ENCODE measurements at places on chromosomes 5 and 9.

DNA sequence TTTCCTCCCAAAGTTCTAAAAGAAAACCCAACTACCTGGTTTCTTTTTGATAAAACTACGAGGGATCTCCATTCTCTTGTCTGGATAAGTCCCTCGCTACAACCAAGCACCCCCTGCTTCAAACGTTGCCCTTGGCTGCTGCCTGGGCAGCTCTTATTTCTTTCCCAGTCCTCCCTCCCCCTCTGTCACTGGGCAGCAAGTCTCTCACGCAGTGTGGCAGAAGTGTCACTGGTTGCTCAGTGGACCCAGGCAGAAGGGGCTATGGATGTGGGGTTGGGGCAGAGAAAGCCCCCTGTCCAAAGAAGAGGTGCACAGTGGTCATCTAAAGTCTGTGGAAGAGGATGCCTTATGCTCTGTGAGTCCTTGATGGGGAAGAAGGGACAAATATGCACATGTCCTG is 7.2 kb upstream of the SMIM32 start:
- no peak for DNase-seq

- no peak for DNase-seq
Measured at GRCh38 chr9:26260238-26260637, 582.0 kb upstream of the TUSC1 start.

- no peak for DNase-seq
Measured at GRCh38 chr5:177473443-177474001, at the start of gene DBN1. Gene DBN1 (minus strand): TSS chr5:177473634. CDS start chr5:177473521, 113 bp downstream.

- DNase-seq = no peak
Measured at GRCh38 chr5:143759396-143760130, 52.4 kb upstream of the HMHB1 start.

DNA sequence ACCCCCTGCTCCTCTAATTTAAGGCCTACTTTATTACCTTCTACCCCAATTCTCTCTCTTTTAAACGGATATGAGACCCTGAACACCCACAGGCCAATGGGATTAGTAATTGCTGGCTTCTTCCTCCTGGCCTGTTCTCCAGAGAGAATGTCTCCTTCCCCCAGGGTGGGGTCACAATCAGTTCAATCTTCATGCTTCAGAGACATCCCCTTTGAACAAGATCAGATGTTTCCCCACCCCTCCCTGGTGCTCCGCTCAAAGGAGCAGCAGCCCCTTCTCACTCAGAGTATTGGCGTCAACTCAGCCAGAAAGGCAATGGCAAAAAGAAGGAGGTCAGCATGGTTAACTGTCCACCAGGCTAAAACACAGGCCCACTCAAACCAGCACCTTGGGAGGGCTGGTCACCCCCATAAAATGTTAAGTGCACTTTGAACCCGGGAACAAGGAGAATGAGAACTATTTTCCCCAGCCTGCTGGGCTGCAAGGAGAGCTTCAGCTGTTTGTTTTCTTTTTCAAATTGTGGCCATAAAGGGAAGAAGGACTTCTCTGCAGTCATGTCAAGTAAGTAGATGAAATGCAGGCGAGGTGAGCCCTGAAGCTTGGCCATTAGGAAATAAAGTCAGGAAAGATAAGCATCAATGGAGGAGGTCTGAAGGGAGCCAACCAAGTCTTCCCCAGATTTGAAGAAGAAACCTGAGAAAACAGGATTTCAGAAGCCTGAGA is 20.1 kb downstream of the LHFPL2 start:
- no peak for DNase-seq

DNA sequence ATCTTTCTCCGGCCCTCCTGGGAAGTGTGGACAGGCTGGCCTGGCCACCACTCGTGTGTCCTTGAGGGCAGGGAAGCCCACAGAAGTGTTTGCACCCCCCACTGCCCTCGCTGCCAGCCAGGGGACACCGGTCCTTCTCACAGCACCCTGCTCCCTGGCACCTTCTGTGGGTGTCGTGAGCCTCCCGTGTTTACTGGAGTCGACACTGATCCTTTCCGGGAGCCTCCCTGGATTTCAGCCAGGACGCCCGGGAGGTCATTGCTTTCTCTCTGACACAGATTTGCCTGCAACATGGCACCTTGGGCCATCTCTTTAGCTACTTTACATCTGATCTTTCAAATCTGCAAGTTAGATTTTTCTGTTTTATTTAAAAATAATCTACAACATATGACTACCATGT is 120.4 kb upstream of the CACNA1B start:
- DNase-seq = no peak

DNA sequence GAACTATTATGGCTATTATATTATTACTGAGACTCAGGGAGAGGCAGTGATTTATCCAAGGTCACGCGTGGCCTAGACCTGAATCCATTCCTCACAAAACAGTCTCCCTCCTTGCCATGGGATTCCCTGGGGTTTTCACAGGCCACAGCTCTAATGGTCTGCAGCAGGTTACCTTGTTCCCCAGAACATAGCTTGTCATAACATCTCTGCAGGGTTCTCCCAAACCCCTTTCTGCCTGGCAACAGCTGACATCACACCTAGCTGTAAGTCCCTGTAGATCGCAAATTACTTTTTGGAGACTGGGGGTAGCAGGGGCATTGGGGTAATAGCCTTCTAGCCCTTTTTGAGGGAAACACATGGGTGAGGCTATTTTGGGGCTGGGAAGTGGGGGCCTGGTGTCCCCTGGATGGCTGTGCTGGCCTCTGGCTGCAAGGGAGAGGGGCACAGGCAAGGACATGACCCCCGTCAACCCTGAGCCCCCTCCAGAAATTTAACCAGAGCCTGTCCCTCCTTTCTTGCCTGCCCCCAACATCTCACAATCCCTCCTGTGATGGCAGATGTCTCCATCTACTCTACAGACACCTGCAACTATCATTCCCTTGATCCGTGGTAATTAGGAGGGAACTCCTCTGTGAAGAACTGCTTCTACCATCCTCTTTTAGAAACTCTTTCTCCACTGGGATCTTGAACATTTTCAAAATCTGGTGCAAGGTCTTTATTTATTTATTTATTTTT is 1.3 kb downstream of the CD74 start:
- no peak for DNase-seq

GRCh38 chr5:112203229-112203628 is 215.8 kb downstream of the EPB41L4A start:
- no peak for DNase-seq

DNA sequence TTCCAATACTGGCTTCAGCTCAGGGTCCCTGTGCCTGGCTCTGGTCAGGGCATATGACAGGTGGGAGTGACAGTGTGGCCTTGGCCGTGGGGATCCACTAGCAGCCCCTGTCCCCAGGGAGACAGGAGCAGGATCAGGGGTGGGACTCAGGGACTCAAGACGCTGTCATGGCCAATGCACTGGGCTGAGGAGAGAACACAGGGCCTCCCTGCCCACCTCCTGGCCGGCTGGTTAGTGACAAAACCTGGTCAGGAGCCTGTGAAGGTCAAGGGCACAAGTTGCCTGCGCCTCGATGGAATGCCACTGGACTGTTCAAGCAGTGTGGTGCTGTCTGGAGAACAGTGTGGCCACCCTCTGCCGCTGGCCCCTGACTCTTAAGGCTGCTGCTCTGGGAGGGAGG is 86.8 kb downstream of the OLFM1 start:
- DNase-seq = no peak

DNA sequence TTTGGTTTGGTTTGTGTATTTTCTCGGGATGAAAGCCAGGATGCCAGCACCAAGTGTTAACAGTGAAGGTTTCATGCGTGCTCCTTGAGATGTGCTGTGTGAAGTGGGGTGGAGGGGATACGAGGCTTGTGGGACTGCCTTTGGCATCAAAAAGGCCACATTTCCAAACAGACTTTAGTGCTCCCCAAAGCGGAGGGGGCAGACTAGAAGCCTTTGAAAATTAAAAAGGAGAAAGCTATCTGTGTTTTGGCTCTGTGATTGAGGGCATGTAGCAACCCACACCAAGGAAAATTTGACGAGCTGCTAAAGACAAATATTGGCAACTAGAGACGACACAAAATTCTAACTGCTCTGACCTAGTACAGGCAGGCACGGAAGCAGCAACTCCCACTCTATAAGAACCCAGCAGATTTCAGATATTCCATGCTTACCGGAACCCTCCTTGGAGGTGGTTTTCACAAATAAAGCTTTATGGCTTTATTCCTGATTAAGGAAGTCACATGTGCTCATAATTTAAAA is 154.5 kb downstream of the ARSB start:
- DNase-seq = no peak

DNA sequence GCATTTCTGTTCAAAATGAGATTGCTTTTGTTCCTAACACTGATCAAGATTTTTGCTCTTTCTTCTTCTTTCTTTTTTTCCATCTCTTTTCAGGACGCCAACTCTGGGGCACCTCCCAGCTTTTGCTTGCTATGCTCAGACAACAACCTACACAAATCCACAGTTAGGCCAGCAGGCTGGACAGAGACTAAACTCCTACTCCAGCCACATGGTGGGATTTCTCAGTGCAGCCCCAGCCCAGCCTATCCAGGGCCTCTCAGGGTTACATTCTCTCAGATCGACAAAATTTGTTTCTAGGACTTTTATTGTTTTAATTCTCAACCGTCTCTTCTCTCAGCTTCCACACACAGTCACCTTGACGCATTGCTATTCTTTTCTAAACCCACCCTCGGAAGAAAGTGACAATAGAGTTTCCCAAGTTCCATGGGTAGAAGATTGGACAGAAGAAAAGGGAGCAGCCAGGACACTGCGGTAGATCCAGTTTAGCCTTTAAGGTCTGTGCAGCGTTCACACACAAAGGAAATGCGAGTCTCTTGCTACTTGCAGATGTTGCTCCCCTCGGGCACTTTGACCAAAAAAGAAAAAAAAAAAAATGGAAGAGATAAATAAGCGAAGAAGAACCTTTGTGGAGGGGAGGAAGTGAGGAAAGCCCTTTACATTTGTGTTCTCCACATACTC is 588.6 kb upstream of the GRAMD2B start:
- DNase-seq = peak; percentile 16

DNA sequence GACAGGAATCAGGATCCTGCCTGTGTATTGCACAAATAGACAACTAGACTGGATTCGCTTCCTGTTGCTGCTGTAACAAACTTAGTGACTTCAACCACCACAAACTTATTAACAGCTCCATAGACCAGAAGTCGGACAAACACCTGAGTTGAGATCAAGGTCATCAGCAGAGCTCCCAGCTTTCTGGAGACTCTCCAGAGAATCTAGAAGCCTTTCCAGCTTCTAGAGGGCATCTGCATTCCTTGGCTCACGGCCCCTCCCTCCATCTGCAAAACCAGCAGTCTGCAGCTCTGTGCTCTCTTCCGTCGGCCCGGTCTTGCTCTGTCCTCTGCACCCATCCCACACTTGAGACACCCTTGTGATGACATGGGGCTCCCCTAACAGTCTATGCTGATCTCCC is 99.1 kb downstream of the KCNT1 start:
- DNase-seq = no peak

DNA sequence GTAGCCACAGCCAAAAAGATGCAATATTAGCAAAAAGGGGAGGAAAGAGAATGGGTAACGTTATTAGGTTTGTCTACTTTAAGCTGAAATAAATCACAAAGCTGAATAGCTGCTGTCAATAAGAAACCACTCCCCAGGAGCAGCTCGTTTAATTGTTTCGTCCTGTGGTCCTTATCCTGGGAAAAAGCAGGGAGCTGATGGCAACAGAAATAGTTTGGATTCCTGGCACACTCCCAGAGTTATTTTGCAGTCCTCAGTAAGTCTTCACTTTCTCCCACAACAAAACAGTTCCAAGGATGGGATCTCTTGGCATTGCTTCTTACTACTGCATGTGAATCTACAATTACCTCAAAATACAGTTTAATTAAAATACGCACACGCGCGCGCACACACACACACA is 28.8 kb downstream of the FRMD3 start:
- no peak for DNase-seq

- DNase-seq = no peak
Measured at GRCh38 chr9:81410201-81410600, 279.1 kb downstream of the TLE1 start.

- no peak for DNase-seq
Measured at GRCh38 chr9:70003901-70004714, 39.5 kb upstream of the MAMDC2 start.

- DNase-seq = no peak
Measured at GRCh38 chr5:178418471-178419010, 171.7 kb downstream of the COL23A1 start.

DNA sequence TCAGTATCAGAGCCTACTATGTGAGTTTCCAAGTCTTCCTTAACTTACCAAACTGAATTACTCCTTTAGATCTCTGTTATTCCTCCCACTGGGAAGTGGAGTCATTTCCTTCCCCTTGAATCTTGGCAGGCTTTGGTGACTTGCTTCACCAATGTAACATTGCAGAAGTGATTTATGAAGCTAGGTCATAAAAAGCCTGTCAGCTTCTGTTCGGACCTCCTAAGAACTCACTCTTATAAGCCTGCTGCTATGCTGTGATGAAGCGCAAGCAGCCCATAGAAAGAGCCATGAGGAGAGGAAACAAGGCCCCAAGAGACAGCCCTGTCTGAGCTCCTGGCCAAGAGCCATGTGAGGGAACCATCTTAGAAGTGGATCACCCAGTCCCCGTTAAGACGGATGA is 14.2 kb upstream of the FOXB2 start:
- no peak for DNase-seq

GRCh38 chr5:125584140-125584520 is 837.7 kb upstream of the ZNF608 start:
- no peak for DNase-seq

DNA sequence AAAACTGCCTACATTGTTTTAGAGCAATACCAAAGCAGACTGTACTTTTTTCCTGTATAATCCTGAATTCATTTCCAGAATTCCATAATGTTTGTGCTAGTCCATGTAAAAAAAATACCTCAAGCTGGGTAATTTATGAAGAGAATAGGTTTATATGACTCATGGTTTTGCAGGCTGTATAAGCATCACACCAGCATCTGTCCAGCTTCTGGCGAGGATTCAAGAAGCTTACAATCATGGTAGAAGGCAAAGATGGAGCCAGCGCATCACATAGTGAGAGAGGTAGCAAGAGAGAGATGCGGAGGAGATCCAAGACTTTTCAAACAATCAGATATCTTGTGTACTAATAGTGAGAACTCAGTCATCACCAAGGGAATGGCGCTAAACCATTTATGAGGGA is 280.3 kb upstream of the CDH9 start:
- no peak for DNase-seq

DNA sequence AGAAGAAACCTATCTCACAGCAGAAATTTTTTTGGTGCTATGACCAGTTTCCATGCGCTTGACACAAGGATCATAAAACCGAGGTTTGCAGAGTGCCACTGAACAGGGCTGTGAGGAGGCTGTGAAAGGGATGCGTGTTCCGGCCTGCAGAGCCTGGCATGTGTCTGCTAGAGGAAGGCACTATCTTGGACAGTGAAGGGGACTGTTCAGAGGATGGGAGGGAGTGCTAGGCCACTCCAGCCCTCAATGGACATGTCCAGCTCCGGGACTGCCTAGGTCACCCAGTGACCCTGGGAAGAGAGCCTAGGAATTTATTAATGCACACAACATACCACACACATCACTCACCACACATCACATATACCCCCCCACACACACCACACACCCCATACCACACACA is 275.9 kb downstream of the GADD45G start:
- no peak for DNase-seq

DNA sequence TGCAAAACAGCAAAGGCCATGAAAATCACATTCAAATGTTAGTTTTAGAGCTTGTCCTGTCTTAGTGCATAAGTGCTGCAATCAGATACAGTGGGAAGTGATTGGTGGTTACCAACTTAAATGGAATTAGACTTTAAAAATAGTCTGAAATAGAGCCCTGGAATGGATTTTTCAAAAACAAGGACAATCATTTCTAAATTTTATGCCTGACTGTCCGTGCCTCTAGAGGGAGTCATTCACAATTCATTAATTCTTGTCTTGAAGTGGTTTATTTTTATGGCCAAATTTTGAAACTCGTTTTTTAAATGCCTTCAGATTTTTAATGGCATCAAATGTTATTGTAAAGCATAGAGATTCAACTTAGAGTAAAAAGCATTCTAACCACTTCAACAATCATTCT is 561.8 kb upstream of the DAB2 start:
- DNase-seq = no peak
